NCI-H187 treated with DMSO at 0.1 percent for 48 hours (cell line): ENCODE measurements at places on chromosomes 1 and 21.

GRCh38 chr1:202821467-202821866 lies 10.7 kb downstream of the PCAT6 start:
- no peak for DNase-seq

- DNase-seq = no peak
These were observed 219.0 kb upstream of the POU3F1 start for GRCh38 chr1:38265293-38266196.

DNA sequence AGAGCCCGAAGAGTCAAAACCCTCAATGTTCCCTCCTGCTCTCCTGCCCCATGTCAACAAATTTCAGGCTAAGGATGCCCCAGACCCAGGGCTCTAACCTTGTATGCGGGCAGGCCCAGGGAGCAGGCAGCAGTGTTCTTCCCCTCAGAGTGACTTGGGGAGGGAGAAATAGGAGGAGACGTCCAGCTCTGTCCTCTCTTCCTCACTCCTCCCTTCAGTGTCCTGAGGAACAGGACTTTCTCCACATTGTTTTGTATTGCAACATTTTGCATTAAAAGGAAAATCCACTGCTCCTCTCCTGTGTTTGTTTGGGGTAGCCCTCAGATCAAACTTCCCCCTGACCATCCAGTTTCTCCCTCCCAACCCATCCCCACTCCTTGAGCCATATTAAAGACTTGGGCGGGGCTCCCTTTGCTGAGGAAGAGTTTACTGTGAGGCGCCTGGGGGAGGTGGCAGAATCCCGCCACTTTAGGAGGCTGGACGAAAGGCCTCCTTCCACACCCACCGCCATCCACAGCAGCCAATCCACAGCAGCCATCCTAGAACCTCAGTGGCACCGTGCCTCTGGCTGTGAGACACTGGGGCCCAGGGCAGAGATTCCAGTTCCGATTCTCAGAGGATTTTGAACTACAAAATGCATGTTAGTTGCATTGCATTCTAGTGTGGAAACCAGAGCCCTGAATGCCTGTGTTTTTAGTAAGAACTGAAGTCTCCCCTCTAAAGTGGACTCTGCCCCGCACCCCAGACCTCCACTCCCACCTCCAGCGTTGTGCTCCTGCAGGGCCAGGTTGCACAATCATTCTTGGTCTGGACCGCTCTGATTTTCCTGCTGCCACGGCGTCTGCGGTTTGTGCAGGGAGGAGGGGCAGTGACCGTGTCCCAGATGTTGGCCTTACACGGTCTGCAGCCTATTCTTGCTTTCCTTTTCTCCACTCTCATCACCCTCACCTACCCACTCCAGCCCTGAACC lies 3.0 kb downstream of the OLFML3 start:
- DNase-seq = no peak

DNA sequence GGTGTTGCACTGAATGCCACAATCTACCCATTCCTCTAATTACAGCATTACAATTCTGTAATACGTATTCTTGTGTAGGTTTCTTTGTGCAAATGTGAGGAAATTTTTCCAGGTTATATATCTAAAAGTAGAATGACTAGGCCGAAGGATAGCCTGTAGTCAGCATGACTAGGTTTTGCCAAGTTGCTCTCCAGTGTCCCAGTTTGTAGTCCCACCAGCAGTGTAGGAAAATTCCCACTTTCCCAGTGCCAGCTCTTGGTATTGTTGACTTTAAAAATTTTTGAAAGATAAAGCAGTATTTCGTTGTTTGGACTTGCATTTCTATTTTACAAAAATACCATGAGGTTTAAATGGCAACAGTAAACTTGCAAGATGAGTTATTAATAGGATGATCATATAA lies 3.0 kb downstream of the PARK7 start:
- DNase-seq = no peak

DNA sequence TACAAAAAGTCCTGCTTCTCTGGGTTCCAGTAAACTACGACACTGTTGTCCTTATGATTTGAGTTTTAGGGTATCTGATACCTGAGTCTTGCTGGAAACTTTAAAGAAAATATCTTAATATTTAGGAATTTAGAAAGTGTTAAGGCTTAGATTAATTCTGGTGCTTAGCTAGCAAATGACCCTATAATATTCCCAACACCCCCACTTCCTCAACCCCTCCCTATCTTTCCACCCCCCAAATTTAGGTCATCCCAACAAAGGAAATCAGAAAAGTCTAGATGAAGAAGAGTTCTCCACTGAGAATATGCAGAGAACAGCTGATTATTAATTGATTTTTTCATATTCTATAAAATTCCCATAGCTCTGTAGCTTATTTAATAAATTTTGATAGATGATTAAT lies 11.7 kb downstream of the STX12 start:
- no peak for DNase-seq

GRCh38 chr21:25813917-25814316 lies 79.1 kb downstream of the GABPA start:
- DNase-seq = no peak

DNA sequence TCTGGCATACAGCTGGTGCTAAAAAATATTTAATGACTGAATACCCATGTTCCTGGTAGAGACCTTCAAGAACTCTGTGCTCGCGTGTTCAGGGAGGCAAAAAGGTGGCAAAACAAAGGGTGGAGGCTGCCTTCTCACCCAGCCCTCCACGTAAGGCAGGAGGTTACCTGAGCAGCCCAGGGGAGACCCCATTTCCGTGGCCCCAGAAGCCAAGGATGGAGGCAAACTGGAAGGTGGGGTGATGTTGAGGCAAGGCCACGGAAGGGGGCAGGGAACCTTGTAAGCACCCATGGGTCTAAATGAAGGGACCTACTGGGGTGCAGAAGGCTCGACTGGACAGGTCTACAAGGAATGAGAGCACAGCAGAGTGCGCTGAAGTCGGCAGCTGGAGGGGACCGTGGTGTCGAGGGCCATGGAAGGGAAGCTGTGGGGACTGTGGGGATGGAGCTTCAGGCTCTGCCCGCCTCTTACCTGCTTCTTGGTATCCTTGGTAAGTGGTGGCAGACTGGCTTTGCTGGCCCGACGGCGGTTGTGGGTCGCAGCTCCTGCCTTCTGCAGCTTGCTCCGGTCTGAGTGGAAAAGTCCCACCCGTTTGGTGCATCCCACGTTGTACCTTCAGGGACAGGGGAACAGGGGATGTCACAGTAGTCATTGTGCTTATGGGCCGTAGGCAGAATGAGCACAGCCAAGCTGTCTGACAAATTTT lies 8.9 kb upstream of the A3GALT2 start:
- no peak for DNase-seq

DNA sequence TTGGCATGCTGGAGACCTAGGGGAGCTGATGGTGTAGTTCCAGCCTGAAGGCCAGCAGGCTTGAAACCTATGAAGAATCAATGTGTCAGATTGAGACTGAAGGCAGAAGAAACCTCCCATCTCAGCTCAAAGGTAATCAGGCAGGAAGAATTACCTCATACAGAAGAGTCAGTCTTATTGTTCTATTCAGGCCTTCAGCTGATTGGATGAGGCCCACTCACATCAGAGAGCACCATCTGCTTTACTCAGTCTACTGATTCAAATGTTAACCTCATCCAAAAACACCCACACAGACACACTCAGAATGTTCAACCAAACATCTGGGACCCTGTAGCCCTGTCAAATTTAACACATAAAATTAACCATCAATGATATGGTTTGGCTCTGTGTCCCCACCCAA lies 13.7 kb upstream of the CCN1 start:
- no peak for DNase-seq

- DNase-seq = no peak
These were observed 43.4 kb downstream of the TMEM51 start for GRCh38 chr1:15196807-15197530.

GRCh38 chr1:118110580-118110979 lies 74.4 kb downstream of the SPAG17 start:
- no peak for DNase-seq

DNA sequence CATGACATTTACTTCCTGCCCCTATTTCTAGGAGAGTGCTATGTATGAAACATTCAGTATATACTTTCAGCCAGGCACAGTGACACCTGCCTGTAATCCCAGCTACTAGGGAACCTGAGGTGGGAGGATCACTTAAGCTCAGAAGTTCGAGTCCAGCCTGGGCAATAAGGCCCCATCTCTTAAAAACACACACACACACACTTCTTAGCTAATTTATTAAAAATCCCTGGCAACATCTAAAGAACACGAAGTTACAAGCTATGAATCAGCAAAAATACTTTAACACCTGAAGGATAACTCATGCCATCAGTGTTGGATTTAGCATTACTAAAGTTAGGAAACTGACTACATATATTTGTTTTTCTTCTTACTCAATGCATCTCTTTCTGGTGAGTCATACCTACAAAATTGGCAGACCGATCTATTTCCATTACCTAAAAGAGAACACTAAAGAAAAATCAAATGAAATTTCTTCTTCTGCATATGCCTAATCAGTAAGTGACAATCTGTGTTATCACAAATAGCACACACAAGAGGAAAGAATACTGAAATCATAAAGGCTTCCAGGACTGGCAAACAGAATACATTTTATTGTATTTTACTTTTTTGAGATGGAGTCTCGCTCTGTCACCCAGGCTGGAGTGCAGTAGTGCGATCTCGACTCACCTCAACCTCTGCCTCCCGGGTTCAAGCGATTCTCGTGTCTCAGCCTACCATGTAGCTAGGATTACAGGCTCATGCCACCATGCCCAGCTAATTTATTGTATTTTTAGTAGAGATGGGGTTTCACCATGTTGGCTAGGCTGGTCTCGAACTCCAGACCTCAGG lies 41.4 kb downstream of the RNF115 start:
- no peak for DNase-seq

DNA sequence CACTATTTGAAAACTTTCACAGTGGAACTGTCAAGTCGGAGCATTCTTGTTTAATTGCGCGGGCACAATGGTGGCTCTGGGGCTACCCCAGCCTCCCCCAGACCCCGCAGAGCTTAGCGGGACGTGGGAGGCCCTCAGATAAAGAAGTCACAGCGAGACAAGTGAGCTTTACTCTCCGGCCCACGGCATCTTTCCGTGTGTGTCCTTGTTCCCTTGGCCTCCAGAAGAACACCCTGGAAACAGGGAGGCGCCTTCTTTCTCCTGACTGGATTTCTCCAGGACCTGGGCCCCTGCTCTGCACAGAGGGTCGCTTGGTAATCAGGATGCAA lies 382.8 kb downstream of the RRAGC start:
- no peak for DNase-seq

DNA sequence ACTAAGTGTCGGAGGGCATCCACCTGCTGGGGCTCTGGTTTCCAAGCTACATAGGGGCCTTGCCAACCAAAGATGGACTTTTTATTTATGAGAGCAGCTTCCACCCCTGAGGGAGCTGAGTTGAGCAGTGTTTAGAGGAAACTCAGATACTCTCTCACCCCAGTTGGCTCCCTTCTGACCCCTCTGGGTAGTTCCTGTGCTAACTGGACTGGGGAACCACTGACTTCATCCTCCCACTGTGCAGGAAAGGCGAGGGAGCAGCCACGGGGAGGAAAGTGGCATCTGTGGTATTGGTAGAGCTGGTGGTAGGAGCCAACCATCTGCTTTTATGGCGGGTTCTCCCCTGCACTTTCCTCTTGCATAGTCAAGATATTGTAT lies 70.4 kb downstream of the MPZL1 start:
- no peak for DNase-seq

- DNase-seq = no peak
These were observed 5.0 kb downstream of the PPP1R15B start for GRCh38 chr1:204406621-204407020.

DNA sequence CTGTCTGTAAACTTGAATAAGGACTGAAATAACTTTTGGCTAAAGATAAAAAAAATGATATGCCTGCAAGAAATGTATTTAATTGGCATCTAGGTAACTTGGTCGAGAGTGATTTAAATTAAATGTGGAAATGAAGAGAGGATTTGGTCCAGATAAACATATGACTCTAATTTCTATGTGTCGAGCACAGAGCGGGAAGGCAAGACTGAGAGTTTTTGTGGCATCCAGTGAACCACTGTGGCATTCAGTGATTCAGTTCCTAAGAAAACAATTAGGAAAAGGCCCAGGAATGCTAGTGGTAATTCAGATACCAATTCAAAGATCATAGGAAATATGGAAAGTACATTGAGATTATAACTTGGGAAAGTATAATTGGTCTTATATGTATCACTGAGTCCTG lies 39.6 kb downstream of the PDE4B start:
- no peak for DNase-seq

DNA sequence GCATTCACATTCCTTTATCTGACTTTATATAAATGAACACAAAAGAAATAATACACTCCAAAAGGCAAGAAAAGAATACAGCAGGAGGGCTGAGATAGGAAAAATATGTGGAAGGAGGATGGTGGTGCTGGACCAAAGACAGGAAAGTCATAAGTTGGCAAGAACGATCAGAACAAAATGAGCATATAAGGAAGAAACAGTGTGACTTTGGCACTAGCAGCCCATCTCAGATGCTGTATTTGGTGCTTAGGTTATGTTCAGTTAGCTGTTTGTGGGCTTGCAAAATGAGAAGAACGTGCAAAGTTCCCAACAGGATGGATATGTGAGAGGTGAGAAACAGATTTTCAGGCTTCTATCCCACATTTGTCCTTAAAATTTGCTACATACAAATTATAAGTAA lies 719.8 kb upstream of the ADGRL4 start:
- DNase-seq = no peak

DNA sequence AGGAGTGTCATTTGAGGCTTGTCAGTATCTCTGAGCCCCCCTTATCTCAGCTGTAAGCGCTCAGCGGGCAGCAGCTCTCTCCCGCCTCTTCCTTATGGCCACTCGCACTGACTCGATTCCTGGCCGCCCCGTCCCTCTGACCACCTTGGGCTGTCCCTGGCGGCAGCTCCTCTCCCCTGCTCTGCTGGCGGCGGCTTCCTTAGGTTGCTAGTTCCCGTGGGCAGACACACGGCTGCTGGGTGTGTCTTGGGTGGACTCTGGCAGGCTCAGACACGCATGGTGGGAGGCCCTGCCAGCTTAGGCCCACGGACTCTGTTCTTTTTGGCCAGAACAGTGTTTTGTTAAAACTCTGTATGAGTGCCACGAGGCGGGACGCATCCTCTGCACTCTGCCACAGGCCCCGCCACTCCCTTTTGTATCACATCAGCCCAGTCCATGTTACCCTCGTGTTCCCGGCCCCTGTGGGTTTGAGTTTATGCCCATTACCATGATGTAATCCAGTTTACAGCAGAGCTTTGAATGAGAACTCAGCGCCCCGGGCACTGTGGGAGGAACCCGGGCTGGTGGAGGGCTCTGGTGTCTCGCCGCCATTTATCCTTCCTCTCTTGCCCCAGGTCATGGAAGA lies 45.9 kb downstream of the COQ8A start:
- no peak for DNase-seq

DNA sequence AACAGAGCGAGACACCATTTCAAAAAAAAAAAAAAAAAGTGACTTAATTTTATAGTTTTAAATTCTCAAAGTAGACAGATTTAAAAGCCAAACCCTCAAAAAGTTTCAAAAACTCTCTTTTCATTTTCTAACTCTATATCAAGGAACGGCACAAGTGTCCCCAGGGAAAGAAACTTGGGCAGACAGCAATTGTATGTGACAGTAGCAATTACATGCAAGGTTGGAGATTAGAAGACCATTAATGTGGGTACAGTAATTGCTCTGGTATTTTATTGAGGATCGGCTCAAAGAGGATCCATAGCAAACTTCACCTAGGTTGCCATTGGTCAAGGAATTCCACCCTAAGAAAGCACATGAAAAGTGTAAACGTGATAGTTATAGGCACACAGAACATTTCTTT lies 46.2 kb downstream of the ACBD6 start:
- no peak for DNase-seq
